ENCODE measurements at places on chromosomes 16 and 17.
A peak's percentile ranks its signal among the peaks of the same experiment; 100 is the strongest.

- H3K4me1 ChIP-seq: peaks cover 14% of the 10 kb centered on the region
- H3K27me3 ChIP-seq: no peaks in the 10 kb centered on the region
- H3K4me3 ChIP-seq: no peak overlapping the region
- DNase-seq: no peak
- no peaks in the 10 kb centered on the region for H3K36me3 ChIP-seq
These were observed 45.5 kb downstream of the TBC1D16 start for GRCh38 chr17:79990051-79990592.

DNA sequence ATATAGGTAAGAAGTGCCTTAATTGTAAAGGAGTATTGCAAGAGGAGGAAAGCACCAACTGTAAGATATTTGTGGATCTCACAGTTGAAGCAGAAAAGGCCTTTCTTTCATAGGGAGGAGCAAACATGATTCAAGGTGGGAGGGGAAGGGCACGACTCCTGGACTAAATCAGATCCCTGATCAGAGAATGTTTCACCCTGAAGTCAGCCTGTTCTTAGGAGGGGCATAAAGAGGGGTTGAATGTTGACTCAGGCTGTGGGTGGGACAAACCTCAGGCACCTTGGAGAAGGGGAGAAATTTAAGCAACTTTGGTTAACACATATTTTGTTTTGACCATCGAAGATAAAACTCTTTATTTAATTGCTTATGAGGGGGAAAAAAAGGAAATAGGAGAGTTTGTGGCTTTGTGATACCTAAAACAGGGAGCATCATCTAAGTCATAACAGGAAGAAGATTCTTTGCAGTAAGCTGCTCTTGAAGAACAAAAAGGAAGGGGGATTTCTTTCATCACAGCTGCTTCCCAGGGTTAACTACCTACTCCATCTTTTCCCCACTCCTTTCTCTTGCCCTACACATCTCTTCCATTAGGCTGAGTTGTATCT is 158.6 kb upstream of the ZNF267 start:
- H3K27me3 ChIP-seq: no peaks in the 10 kb centered on the region
- DNase-seq: no peak
- peak overlapping the region; percentile 98 for H3K4me3 ChIP-seq

DNA sequence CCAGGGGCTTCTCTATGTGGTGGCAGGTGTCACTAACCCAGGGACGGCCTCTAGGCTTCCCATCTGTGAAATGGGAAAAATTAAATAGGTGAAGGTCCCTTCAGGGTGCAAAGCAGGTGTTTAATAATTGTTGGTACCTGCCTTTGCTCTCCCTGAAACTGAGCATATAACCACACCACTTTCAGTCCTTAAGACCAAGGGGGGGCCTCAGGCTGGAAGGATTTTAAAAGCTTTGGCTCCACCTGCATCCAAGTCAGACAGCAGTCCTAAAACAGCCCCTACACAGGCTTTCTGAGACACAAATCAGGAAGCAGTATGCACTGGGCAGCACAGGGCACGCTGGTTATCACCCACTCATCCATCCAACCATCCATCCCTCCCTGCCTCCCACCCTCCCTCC is 55.0 kb downstream of the TK2 start:
- no peaks in the 10 kb centered on the region for H3K36me3 ChIP-seq
- H3K4me3 ChIP-seq: no peak overlapping the region
- no peak for DNase-seq
- no peaks in the 10 kb centered on the region for H3K4me1 ChIP-seq
- H3K27me3 ChIP-seq: no peaks in the 10 kb centered on the region

GRCh38 chr17:20173091-20173490 is 163.9 kb downstream of the SPECC1 start:
- H3K27ac ChIP-seq: no peak overlapping the region
- H3K4me3 ChIP-seq: no peak overlapping the region
- no peaks in the 10 kb centered on the region for H3K36me3 ChIP-seq
- no peaks in the 10 kb centered on the region for H3K27me3 ChIP-seq

DNA sequence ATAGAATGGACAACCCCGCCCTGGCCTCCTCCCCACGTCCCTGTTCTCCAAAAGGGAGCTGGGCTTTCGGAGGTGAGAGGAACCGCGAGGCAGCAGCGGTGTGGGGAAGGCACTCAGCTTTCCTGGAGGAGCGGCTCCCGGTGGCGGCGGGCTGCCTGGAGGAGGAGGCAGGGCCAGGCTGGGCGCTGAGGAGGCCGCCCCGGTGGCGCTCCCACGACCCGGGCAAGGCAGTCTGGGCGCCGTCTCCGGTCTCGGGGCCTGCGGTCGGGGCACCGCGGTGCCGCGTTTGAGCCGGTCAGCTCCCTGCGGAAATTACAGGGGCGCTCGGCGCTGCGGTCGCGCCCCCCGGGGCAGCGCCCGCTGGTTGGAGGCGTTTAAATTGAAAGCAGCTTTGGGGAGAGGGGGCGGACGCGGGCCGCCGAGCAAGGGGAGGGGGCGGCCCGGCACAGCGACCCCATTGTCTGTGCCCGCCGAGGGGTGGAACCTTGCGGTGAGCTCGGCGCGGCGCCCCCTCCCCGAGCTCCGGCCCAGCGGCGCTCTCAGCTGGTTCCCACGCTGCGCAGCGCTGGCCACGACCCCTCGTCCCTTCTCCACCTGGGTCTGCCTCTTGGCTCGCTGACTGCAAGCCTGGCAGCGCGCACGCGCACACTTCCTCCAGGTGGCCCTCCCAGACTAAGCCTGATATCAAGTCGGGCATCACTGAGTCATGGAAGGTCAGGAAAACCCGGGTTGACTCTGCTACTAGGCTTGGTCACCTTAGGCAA is 58.7 kb upstream of the DLX4 start:
- H3K36me3 ChIP-seq: no peaks in the 10 kb centered on the region
- no peak overlapping the region for H3K4me3 ChIP-seq
- no peak for DNase-seq
- H3K4me1 ChIP-seq: no peaks in the 10 kb centered on the region

GRCh38 chr16:67926181-67926750 is 5.4 kb downstream of the CTRL start:
- H3K27ac ChIP-seq: no peak overlapping the region
- DNase-seq: no peak
- no peaks in the 10 kb centered on the region for H3K4me1 ChIP-seq
- no peak overlapping the region for H3K4me3 ChIP-seq
- peaks cover 59% of the 10 kb centered on the region for H3K36me3 ChIP-seq

All from naive thymus-derived CD4-positive, alpha-beta T cell (primary cell).